ENCODE measurements at places on chromosomes 1 and 21.

- no peak for DNase-seq
These were observed 37.6 kb upstream of the GNPAT start for GRCh38 chr1:231203259-231204057.

DNA sequence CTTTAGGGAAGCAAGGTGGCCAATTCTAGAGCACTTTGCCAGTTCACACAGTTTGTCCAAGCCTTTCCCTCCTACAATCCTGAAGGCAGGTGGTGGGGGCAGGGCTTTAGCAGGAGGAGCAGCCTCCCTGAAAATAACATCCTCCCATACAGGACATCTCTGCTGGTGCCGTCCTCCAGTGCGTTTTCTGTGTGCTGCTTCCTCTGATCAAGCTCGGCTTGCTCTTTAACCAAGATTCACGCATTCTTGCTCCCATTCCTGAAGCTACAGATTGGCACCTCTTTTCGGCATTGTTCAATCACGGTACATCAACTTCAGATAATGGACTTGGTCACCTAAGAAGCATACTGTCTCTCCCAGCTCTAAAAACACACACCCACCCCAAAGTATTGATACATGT lies 7.5 kb upstream of the DPT start:
- no peak for DNase-seq

DNA sequence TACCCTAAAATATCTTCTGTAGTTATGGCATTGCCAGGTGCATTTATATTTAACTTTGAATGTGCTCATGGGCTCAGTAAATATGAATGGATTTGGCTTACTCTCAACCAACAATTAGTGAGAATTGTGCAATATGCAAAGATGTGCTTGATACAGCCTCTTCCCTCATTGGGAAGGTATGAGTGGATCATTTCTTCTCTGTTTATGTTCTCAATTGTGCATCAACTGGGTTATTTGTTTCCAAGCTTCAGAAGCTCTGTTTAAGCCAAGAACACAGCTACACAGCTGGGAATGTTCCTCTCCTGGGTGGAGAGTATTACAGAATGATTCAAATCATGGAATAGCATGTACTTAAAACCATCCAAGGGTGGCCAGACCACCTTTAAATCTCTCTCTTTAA lies 17.6 kb upstream of the MAP1LC3C start:
- no peak for DNase-seq

DNA sequence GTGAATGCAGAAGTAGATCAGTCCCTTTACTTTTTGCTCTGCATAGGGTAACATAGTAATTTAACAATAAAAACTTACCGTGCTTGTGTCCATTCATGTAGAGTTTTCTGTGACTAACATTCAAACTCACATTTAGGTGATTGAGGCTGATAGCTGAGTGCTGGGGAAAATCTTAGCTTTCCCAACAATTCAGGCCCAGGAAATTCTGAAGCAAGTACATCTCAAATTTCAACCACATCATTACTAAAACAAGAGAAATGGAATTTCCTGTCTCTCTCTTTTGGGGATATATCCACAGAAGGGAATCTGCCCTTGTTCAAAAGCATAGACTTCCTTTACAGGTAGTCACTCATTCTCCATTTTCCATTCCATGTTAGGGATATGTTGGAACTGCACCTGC lies 33.1 kb upstream of the C1orf146 start:
- no peak for DNase-seq
